ENCODE measurements at places on chromosomes 3 and 15. TPM values are rescaled to one million over a fixed set of nuclear protein-coding genes. Genes with fewer than 3 reads are reported as not detected.
A peak's percentile ranks its signal among the peaks of the same experiment; 100 is the strongest.

DNA sequence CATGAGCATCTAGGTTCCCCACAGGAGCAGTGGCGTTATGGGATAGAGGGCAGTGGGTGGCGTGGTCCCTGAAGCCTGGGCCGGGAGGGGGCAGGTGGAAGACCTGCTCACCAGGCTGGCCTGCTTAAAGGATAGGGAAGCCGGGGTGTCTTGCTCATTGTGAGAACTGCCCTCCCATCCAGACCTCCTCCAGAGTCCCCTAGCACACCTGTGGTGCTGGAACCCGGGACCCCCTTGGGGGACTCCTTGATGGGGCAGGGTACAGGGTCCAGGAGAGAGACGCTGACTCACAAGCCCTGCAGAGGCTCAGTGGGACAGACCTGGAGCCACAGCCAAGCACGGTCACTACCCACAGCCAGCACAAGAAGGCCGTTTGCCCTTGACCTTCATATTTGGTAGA lies 2.8 kb upstream of the RHCG start:
- DNase-seq: no peak
- H3K36me3 ChIP-seq: no peaks in the 10 kb centered on the region
- no peaks in the 10 kb centered on the region for H3K4me1 ChIP-seq
- H3K27ac ChIP-seq: no peak overlapping the region
- H3K4me3 ChIP-seq: no peak overlapping the region

- no peak overlapping the region for H3K27ac ChIP-seq
- H3K4me1 ChIP-seq: no peaks in the 10 kb centered on the region
- DNase-seq: no peak
- H3K27me3 ChIP-seq: no peaks in the 10 kb centered on the region
Observed at GRCh38 chr3:62718515-62719320, 156.5 kb downstream of the CADPS start.

DNA sequence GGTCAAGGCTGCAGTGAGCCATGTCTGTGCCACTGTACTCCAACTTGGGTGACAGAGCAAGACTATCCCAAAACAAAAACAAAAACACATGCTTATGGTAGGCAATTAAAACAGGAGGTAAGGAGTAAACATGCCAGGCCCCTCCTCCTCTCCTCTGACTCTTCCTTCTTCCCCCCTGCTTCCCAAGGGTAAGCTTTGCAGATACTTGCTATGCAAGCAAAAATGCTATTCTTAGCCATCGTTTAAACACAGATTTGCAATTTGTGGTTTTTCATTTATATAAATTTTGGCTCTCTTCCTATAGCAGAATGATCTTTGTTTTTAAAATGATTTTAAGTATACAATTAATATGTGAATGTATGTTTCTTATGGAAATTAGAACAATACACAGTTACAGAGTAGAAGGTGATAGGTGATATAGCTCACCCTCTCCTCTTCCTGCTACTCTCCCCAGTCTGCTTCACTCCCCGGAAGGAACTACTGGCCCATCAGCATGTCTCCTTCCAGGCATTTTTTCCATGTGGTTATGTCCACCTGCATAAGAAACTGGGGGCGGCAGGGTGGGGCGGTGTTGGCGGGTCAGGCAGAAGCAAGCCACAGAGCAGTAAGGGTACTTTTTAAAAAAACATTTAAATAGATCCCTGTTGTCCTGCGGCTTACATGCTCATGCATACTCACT lies 42.1 kb downstream of the IGF1R start:
- H3K27me3 ChIP-seq: no peaks in the 10 kb centered on the region
- H3K4me1 ChIP-seq: peaks cover 90% of the 10 kb centered on the region
- no peak overlapping the region for H3K4me3 ChIP-seq
- no peaks in the 10 kb centered on the region for H3K36me3 ChIP-seq

GRCh38 chr3:3801494-3801841 lies 2.2 kb downstream of the LRRN1 start:
- H3K36me3 ChIP-seq: no peaks in the 10 kb centered on the region
- peak overlapping the region; percentile 85 for H3K4me3 ChIP-seq
- H3K27ac ChIP-seq: no peak overlapping the region

GRCh38 chr3:175743733-175744400 lies 884.7 kb downstream of the NAALADL2 start:
- H3K36me3 ChIP-seq: no peaks in the 10 kb centered on the region
- no peaks in the 10 kb centered on the region for H3K27me3 ChIP-seq
- no peak overlapping the region for H3K27ac ChIP-seq
- H3K4me3 ChIP-seq: no peak overlapping the region
- DNase-seq: no peak
- H3K4me1 ChIP-seq: no peaks in the 10 kb centered on the region

- no peak for DNase-seq
- H3K4me1 ChIP-seq: no peaks in the 10 kb centered on the region
- no peaks in the 10 kb centered on the region for H3K27me3 ChIP-seq
Observed at GRCh38 chr3:113075588-113075987, 84.8 kb downstream of the GTPBP8 start.

UROC1 gene
- total RNA-seq: not detected

DNA sequence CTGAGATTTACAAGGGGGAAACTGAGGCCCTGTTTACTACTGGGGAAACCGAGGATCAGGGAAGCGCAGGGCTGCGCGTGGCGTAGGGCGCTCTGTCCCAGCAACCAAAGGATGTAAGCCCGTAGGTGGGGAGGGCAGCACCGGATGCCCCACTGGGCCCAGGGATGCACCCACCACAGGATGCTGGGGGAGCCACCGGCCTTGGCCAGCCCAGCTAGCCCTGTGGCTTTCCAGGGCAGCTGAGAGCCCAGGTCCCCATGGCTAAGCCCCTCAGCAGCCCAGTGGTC lies 33.4 kb downstream of the RPN1 start:
- no peaks in the 10 kb centered on the region for H3K27me3 ChIP-seq
- DNase-seq: no peak
- peak overlapping the region; percentile 46 for H3K27ac ChIP-seq
- peak overlapping the region; percentile 83 for H3K4me3 ChIP-seq
- peaks cover 9% of the 10 kb centered on the region for H3K4me1 ChIP-seq

GRCh38 chr15:29756358-29757267 lies 65.7 kb downstream of the TJP1 start:
- peaks cover 3% of the 10 kb centered on the region for H3K4me1 ChIP-seq
- no peak for DNase-seq
- no peaks in the 10 kb centered on the region for H3K27me3 ChIP-seq

DNA sequence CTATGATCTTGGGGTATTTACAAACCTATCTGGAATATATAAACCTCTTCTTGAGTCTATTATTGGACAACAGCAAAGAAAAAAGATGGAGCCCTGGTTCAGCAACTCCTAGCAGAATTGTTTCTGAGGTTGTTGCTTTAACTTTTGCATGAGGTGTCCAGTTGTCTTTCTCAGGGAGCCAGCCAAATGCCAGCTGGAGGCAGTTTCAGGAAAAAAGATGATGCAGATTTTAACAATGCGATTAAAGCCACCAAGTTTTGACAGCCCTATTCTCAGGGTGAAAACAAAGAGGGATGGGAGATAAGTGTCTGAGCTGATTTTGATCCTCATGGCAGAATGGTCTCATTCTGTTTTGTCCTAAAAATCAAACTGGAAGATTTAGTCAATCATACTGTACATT lies 181.6 kb upstream of the RASGRP1 start:
- DNase-seq: no peak
- no peaks in the 10 kb centered on the region for H3K36me3 ChIP-seq
- no peaks in the 10 kb centered on the region for H3K4me1 ChIP-seq

- H3K4me3 ChIP-seq: no peak overlapping the region
- H3K36me3 ChIP-seq: no peaks in the 10 kb centered on the region
- H3K27me3 ChIP-seq: no peaks in the 10 kb centered on the region
- no peak for DNase-seq
- no peak overlapping the region for H3K27ac ChIP-seq
Observed at GRCh38 chr3:158261371-158261991, 151.6 kb downstream of the RSRC1 start.

TERB2 gene
- total RNA-seq: not detected

All from thoracic aorta (tissue), 2 donors.